Activated T-cell treated with anti-CD3 and anti-CD28 coated beads for 4 hours (primary cell): ENCODE measurements at places on chromosomes 2 and 18.

DNA sequence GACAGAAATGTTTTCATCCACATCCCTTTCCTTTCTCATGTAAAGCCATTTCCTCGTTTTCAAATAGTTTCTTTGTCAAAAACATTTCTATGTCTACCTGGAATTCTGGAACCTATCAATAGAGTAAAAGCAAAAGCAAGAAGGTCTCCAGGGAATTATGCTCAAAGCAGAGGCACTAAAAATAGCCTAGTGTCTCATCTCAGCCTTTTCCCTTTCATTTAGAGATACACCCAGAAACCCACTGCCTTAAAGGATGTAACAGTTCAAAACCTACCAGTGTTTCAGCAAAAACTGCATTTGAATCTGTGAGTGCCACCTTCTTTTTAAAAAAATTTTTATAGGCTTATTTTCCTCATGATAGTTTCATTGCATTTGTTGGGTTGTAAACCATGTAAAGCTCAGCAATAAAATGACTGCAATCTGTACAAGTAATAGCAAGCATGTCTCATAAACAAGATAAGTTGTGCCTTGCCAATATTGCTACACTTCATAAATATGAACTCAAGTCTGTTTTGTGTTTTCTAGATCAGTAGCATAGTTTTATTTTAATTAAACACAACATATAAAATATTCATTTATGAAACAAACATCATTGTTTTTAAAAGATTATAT lies 927.3 kb upstream of the ACVR2A start:
- no peak for DNase-seq

GRCh38 chr2:158539176-158540005 lies 82.6 kb downstream of the PKP4 start:
- DNase-seq, result no peak

- DNase-seq, result no peak
These were observed 96.7 kb downstream of the CRACDL start for GRCh38 chr2:98839292-98839691.

DNA sequence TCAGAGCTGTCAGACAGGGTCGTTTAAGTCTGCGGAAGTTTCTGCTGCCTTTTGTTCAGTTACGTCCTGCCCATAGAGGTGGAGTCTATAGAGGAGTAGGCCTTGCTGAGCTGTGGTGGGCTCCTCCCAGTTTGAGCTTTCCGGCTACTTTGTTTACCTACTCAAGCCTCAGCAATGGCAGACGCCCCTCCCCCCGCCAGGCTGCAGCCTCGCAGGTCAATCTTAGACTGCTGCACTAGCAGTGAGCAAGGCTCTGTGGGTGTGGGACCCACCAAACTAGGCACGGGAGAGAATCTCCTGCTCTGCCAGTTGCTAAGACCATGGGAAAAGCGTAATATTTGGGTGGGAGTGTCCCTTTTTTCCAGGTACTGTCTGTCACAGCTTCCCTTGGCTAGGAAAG lies 86.5 kb downstream of the EFEMP1 start:
- DNase-seq, result no peak

DNA sequence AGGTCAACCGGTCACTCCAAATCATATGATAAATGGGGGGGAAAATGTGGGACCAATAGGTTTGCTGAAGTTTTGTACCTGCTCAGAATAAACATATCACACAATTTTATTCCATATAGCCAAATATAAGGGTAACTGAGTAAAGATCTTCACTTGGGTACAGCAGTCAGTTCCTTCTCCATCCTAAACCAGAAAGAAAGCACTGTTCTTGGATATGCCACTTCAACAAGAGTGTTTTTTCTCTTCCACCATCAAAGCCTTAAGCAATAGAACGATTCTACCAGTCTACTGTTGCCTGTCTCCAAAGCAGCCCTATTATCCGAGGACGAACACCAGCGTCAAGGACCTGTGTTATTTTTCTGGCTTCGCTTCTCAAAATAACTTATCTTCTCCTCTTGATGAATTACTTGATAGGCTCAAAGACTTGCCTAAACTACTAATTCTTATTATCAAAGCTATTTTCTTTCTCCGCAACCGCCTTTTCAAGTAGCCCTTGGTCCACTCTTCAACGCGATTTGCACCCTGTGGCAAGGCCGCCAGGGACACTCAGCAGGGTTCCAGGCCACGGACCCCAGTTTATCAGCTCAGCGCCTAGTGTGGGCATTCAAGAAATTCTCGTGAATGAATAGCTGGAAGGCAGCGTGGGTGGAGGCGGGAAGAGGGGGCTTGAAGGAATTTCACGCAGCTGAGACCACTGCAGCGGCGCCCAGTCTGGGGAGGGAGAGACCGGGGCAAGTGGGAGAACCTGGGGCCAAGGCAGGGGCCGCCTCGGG lies 646 bp downstream of the ALS2 start:
- DNase-seq, result no peak
